ENCODE measurements at places on chromosomes 2 and 18.

DNA sequence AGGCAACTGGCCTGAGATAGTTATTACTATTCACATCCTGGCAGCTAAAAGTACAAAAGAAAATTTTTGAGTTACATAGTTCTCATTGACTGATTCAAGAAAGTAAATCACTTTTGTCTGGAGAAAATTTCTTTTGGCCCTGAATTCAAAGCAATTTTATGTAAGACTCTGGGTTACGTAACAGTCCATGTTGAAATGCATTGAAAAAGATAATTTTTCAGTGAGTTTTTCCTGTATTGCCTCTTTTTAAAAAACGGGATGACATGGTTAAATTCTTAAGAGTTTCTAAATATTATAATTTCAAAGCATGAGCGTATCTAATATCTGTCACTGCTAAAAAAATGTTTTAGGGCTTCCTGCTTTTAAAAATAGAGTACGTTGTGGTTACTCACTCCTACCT, 72.7 kb downstream of the ANKRD12 start:
- DNase-seq, result no peak

GRCh38 chr2:118859157-118859770, 11.8 kb upstream of the EN1 start:
- peak; percentile 13 for DNase-seq

DNA sequence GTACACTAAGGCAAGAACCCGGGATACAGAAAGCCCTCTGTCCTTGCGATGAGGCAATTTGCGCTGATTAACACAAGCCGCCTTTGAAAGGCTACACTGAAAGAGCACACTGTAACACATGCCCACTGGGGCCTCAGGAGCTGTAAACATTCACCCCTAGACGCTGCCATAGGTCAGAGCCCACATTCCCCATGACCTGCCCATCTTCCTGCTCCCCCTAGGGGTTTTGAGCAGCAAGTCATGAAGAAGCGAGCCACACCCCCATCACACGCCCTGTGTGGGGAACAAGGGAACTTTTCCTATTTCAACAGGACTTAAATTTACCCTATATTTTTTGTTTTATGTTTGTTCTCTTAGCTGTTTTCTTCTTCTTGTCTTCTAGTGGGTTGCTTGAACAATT, 47.8 kb upstream of the SLC4A10 start:
- peak; percentile 30 for DNase-seq

DNA sequence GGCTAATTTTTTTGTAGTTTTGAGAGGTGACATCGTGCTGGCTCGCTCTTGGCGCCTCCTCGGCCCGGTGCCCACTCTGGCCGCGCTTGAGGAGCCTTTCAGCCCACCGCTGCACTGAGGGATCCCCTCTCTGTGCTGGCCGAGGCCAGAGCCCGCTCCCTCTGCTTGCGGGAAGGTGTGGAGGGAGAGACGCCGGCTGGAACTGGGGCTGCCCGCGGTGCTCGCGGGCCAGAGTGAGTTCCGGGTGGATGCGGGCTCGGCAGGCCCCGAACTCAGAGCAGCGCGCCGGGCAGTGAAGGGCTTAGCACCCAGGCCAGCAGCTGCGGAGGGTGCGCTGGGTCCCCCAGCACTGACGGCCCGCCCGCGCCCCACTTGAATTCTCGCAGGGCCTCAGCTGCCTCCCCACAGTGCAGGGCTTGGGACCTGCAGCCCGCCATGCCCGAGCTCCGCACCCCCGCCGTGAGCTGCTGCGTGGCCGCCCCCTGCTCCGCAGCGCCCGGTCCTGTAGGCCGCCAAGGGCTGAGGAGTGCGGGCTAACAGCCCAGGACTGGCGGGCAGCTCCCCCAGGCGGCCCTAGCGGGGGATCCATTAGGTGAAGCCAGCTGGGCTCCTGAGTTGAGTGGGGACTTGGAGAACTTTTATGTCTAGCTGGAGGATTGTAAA, 113.2 kb upstream of the ZSWIM2 start:
- no peak for DNase-seq

GRCh38 chr2:47014564-47015051, 99.0 kb upstream of the MCFD2 start:
- no peak for DNase-seq

DNA sequence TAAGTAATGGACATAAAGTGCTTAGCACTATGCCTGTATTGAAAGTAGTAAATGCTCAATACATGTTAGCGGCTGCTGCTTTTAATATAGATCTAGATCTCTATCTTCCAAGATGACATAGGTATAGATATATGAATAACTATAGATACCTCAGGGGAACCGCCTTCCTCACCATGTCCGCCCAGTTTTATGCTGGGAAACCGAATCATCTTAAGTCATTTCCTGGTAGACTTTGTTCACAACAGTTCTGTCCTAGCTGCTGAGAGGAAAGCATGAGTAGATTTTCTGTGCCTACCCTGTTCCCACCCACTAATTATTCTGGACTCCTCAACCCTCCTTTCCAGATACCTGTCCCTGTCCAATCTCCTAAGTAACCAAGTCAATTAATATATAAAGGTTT, 21.6 kb upstream of the ITM2C start:
- no peak for DNase-seq

- peak; percentile 21 for DNase-seq
Measured at GRCh38 chr2:189698020-189698887, 23.8 kb downstream of the ANKAR start.

GRCh38 chr2:55133467-55134315, 83.4 kb upstream of the RTN4 start:
- DNase-seq, result peak; percentile 79

GRCh38 chr18:51666763-51667191, 469.3 kb upstream of the MEX3C start:
- no peak for DNase-seq

DNA sequence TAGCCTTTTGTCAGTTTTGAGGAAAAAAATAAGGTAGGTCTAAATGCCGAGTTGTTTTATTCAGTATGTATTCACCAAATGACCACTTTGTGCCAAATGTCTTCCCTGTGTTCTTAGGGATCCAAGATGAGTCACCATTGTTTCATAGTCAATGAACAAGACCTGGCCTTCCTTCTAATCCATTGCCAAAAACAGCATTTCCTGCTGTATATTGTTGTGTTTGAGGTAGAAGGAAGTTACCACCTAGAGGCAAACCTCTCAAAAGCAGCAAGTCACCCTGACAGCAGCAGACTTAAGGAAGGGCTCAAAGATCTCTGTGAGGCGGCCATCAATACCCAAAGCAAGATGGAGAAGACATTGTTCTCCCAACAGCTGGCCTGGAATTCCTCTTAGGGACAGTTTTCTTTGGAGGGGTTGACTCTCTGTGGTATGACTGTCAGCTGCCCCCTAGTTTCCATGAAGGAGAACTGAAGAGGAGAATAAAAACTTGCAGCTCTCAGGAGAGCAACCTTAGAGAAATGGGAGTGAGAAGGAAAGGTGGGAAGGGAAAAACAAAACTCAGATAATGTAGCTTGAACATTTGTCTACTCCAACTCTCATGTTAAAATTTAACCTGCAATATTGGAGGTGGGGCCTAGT, 328.3 kb downstream of the LRATD1 start:
- no peak for DNase-seq

DNA sequence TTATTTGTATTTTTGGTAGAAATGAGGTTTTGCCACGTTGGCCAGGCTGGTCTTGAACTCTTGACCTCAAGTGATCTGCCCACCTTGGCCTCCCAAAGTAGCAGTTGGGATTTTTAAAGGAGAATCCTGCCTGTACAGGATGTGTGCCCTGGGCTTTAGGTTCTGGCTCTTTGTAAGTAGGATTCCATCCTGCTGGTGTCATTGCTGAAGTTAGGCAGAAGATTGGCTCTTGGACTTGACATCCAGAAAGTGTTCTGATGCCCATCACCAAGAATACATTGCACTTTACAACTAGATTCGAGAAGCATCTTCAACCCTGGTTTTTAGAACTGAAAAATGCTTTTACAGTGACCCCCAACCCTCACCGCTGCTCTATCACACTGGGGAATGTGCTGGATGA, 4.4 kb upstream of the TWIST2 start:
- DNase-seq, result no peak

DNA sequence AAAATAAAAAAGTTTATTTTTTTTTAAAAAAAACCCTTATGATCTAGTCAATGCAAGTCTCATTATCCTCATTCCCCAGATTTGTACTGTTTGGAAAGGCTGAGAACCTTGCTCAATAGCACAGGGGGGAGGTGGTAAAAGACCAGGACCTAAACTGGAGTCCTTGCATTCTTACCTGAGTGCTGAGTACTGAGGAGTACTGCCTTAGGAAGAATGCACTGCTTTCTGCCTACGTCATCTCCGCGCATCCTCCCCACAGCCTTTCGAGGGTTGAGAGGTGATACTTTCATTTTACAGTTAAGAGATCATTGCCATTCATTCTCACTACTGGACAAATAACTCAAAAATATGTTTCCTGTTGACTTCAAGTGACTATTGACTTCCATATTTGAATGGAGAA, 73.8 kb downstream of the MAP3K20 start:
- DNase-seq, result peak; percentile 38

DNA sequence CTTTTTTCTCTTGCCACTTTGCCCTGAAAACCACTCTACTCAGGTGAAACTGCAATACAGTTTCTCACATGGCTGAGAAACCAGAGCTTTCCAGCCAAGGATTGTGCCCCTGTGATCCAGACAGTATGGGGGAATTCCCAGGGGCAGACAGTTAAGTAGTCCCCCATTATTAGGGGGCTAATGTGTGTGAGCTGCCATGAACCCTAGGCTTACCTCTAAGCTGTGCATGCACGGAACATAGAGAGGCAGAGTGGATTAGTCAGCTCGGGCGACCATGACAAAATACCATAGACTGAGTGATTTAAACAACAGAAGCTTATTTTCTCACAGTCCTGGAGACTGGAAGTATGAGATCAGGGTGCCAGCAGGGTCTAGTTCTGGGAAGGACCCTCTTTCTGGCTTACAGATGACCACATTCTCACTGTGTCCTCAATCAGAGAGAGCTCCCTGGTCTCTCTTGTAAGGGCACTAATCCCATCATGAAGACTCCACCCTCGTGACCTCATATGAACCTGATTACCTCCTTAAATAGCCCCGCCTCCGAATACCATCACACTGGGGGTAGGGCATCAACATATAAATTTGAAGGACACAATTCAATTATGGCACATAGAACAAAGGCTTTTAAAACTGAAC, 215.1 kb downstream of the EIPR1 start:
- DNase-seq, result no peak

- DNase-seq, result no peak
Measured at GRCh38 chr18:8107426-8107825, 501.8 kb upstream of the RAB12 start.

DNA sequence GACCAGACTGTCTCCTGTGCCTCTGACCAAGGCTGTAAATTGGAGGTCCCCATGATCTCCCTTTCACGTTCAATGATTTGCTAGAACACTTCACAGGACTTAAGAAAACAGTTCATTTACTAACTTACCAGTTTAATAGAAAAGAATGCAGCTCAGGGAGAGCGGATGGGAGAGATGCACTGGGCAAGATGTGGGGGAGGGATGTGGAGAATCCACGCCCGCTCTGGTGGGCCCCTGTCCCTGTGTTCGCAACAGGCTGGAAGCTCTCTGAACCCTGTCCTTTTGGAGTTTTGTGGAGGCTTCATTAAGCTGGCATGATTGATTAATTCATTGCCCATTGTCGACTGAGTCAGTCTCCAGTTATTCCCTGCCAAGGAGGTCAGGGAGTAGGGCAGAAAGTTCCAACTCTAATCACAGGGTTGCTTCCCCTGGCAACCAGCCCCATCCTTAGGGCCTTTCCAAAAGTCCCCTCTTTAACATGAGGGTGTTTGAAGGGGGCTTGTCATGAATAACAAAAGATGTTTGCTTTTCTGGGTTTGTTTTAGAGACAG, 257.1 kb downstream of the ACKR3 start:
- DNase-seq, result no peak

DNA sequence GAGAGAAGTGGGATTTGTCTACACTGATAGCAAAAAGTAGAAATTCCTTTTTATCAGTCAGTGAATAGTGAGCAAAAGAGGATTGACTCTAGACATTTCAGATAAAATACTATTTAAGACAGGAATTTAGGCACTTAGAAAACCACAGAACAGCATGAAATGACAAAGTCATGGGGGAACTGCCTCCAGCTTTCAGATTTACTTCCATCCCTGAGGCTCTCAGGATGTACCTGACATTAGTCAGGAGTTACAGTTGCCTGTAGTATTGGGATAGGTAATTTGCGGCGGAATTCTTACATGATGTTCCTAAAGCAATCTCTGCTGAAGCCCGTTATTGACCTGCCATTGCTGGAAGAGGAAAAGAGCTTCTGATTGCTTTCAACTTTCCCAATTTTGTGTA, 337.1 kb upstream of the MAP2 start:
- no peak for DNase-seq

- DNase-seq, result no peak
Measured at GRCh38 chr2:152319822-152320570, 15.0 kb upstream of the FMNL2 start.
